ENCODE measurements at places on chromosomes 5 and 9.

DNA sequence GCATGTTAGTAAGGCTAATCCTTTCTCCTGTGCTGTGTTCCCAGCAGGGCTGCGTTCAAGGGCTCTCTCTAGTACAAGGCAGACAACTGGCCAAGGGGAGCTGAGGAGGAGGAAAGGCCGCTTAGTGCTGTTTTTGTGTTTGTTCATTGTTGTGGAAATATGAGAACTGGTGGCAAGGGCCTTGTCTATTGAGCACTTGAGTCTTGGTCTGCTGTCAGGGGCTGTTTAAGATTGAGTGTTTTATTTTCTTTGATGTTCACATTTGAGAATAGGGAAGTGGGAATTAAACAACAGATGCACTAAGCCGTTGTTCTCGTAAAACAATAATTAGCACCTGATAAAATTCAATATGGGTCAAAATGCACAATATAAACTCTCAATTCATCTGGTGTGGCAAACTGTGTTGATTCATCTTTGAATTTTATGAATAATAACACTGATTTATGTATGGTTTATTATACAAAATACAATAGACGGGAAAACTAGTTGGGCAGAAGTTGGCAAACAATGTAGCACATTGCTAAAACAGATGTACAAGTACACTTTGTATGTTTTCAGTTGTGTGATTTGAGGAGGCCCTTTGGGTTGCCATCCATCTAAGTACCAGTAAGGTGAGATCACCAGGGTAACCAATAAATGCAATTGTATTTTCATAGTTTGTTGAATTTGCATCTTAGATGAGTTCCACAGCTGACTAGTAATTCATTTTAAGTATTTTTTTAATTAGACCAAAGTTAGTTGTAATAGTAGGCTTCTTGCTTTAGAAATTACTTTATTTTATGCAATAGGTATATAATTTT, 97.6 kb upstream of the GRHPR start:
- DNase-seq = no peak

- DNase-seq = no peak
Observed at GRCh38 chr9:70390933-70391341, 23.5 kb downstream of the KLF9 start.

- DNase-seq = no peak
Observed at GRCh38 chr5:17257705-17258273, 40.4 kb downstream of the BASP1 start.

DNA sequence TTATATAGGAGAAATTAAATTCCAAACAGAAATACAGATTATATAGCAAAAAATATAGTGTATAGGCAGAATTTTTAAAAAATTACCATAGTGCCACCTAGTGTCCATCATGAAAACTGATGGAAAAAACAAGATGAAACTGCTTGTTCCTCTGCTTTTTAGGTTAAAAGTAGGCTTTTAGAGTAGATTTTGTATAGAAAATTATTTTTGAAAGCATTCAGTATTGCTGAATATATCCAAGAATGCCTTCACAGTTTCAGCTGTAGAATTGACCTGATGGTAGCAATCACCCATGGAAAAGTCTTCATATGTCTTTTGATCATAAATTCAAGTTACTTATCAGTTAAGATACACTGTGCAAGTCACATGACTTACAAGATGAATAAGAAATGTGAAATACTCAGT, 19.7 kb downstream of the RIOK2 start:
- DNase-seq = no peak

- DNase-seq = peak; percentile 50
Observed at GRCh38 chr5:1106385-1107166, 5.3 kb downstream of the SLC12A7 start.

DNA sequence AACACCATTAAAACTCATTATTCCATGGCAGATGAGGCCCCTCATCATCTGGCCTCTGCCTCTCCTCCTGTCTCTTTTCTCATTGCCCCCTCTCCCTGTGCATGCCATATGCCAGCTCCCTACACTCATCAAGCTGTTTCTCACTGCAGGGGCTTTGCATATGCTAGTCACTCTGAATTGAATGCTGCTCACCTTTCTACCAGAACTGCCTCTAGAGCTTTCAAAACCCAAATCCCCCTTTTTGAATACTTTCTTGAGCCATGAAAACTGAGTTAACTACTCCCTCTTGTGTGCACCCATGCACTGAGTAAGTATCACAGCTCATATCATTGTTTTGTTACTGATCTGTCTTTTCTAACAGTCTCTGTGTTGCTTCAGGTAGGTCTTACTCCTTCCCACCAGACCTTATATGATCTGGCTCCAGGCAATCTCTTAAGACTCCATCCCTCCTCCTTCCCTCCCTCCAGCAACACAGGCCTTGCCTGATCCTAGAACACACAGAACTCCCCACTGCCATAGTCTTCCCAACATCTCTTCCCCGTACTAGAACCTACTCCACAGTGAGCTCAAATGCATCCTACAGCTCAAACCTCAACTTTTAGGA, 60.5 kb downstream of the ASTN2 start:
- no peak for DNase-seq

GRCh38 chr5:126106029-126106428, 317.2 kb upstream of the GRAMD2B start:
- no peak for DNase-seq

DNA sequence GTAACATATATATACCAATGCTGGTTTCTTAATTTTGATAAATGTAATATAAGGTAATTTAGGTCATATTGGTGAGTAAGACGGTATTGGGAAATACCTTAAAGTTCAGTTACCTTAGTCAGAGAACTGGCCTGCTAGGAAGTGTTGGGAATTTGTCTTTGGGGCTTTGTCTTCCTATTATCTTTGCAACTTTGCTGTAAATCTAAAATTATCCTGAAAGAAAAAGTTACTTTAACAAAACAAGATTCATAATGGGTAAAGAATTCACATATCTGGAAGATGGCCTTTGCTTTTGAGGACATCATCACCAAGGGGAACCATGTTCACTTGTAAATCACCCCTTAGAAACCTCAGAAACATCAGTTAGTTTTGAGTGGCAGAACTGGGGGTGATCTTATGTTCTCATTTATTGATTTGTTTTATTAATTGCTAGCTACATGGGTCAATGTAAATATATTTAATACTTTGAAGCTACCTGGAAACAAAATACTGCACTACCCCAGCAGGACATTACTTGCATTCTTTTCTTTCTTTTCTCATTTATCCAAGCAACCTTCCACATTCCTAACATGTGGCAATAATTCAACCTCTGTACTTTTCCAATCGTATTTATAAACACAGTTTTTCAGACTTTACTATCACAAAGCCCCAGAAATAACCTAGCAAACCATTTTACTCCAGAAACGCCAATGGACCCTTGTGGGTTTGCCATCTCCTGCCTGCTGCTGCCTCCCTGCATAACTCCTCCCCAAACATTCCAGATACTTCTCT, 41.4 kb downstream of the GLIS3 start:
- DNase-seq = no peak

- no peak for DNase-seq
Observed at GRCh38 chr9:30289435-30289834, 2095.0 kb upstream of the ACO1 start.

GRCh38 chr5:1140171-1140817, 28.4 kb upstream of the SLC12A7 start:
- peak; percentile 89 for DNase-seq

DNA sequence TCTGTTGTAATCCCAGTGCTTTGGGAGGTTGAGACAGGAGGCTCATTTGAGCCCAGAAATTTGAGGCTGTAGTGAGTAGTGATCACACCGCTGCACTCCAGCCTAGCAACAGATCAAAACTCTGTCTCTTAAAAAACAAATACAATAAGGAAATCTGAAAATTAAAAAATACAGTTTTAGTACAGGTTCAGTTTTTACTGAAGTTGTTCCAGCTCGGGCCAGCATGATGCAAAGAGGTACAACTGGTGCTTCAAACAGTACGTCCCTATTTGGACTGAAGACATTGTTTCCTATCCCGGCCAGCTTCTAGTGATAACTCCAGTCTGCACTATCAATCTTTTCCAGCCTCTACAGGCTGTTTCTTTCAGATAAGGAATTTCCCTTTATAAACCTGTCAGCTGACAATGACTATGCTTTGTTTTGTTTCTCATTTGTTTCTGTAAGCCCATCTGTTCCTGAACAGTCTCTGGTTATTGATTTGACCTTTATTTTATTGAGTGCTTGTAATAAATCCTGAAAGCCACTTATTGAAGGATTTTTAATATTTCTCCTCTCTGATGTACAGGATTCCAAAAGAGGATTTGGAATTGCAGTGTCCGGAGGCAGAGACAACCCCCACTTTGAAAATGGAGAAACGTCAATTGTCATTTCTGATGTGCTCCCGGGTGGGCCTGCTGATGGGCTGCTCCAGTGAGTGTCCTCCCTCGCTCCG, 41.9 kb downstream of the TJP2 start:
- no peak for DNase-seq

DNA sequence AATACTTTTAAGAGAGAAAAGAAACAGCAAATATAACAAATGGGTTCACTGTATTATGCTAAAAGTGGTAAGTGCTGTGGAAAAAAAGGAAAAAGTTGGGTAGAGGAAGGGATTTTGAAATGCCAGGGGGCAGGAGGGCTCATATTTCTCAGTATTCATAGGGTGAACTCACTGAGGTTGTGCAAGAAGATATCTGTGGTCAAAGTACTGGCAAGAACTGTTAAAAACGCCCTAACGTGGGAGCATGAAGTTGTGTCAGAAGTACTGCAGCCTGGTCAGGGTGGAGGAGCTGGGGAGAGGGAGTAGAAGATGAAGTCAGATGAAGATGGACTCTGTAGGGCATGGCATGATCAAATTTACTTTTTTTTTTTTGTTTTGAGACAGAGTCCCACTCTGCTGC, 31.2 kb upstream of the SLC28A3 start:
- no peak for DNase-seq

GRCh38 chr5:25500635-25501034, 855.9 kb upstream of the CDH10 start:
- no peak for DNase-seq

DNA sequence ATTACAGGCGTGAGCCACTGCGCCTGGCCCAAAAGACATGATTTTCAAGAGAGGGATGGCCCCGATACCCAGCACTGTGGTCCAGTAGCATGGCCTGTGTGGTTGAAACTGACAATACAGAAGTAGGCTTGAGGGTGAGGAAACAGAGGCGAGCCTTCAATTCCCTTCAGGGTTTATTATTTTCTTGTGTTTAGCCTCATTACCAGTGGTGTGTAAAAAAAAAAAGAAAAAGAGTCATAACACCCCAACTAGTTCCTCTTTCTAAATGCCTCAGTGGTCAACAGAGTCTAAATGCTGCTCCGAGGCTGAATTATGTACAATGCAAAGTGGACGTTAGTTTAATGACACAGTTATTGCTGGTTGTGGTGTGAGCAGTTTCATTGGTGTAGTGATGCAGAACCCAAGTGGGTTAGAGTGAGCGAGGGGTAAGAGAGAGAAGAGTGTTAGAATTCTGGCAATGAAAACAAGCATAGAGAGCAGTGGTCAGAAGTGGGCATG, 58.8 kb downstream of the SNX30 start:
- no peak for DNase-seq

DNA sequence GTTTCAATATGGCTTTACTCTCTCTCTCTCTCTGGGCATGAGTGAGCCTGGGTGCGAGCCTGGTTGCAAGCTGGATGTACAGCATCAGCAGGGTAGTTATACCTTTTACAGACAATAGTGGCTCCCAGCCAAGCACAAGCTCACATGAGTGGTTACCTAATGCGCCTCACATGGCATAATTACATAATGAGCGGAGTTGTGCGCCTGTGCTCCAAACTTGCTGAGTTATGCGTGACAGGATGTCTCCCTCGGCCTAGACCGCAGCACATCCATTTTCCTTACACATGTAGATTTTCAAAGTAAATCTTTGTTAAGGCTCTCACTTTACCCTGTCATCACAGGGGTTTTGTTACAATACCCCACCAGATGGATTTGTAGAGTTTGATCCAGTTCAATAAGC, 233.5 kb upstream of the WWC1 start:
- no peak for DNase-seq

GRCh38 chr5:1003296-1003937, 5.2 kb upstream of the NKD2 start:
- DNase-seq = peak; percentile 24

DNA sequence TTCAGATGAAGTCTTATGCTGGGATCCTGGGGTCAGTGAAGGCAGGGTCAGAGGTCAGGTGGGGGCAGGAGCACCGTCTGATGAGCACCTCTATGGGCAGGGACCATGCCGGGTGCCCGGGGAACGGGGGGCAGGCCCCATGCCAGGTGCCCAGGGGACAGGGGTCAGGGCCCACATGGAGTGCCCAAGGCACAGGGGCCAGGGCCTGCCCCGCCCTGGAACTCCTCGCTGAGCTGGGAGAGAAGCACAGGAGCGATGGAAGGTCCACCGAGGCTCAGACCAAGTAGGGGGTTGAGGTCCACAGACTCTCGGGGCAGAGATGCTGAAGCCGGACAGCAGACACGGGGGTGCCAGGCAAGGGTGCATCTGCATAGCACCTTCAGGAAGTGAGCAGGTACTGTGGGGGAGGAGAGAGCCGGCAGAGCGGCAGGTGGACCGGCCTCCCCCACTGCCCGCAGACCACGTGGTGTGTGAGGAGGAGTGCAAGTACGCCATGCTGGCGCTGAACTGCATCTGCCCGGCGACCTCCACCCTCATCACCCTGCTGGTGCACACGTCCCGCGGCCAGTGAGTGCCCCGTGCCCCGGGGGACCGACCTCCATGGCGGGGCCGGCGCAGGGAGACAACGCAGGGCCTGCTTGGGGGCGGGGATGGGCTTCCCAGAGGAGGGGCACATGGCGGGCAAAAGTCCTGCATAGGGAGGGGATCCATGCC, 67.7 kb downstream of the KCNT1 start:
- no peak for DNase-seq

- DNase-seq = no peak
Observed at GRCh38 chr9:72598639-72599038, 77.2 kb downstream of the TMC1 start.

DNA sequence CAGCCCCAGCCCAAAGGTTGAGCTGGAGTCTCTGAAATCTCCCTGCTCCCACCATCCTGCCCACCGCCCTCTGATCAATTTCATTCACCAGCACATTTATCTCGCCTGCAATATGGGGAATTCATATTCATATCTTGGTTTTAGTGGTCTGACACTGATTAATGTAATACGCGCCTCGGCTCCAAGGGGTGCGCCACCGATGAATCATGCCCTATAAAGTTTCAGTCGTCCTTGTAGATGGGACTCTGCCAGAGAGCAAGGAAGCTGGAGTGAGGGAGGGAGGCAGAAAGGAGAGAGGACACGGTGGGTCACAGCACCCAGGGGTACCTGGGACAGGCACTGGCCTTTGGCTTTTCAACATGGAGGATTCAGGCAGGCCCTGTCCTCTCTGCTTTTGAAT, 8.9 kb downstream of the IRX1 start:
- no peak for DNase-seq

Data from activated CD8-positive, alpha-beta T cell treated with anti-CD3 and anti-CD28 coated beads, Interleukin-2, amount 10 ng/mL, durations not matched to agents 7 days and 5 days (primary cell).